NCI-H2107 (cell line): ENCODE measurements at places on chromosomes 5 and 9.

GRCh38 chr5:56692359-56693219, 122.8 kb upstream of the MAP3K1 start:
- DNase-seq, result no peak

GRCh38 chr5:172380987-172381643, 73.2 kb downstream of the SH3PXD2B start:
- DNase-seq, result peak; percentile 36

DNA sequence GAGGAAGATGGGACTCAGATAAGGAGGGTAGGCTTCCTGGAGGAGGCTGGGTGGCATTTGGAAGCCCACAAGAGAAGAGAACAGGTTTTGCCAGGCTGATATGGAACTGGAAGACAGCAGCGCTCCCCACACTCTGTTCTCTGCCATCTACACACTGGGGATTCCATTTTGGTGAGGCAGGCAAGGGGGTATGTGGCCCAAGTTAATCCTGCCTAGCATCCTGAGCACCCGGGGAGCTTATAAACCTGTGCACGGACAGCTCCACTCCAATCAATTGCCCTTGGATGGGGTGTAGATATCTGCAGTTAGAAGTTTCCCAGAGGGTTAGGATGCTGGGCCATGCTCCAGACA, 158.8 kb downstream of the MACROH2A1 start:
- no peak for DNase-seq

- no peak for DNase-seq
Measured at GRCh38 chr9:84499969-84500582, 159.5 kb upstream of the SLC28A3 start.

DNA sequence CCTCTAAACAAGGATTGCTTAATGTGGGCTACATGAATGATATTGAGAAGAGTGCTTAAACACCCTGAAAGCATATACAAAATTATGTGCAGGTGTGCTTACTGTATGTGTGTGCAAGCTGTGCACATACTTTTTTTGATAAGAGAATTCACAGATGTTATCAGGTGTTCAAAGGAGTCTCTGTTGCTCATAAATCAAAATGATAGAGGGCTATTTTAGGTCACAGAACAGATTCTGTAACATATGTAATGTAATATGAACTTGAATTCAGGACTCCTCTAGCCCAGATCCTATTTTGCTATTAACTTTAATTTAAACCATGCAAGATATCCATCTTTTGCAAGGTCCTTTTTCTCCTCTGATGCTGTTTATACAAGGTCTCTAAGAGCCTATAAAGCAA, 38.2 kb downstream of the CCDC192 start:
- no peak for DNase-seq

GRCh38 chr9:76932757-76933156, 26.8 kb upstream of the PRUNE2 start:
- DNase-seq, result no peak

- DNase-seq, result no peak
Measured at GRCh38 chr5:42666869-42667268, 89.7 kb upstream of the CCDC152 start.

DNA sequence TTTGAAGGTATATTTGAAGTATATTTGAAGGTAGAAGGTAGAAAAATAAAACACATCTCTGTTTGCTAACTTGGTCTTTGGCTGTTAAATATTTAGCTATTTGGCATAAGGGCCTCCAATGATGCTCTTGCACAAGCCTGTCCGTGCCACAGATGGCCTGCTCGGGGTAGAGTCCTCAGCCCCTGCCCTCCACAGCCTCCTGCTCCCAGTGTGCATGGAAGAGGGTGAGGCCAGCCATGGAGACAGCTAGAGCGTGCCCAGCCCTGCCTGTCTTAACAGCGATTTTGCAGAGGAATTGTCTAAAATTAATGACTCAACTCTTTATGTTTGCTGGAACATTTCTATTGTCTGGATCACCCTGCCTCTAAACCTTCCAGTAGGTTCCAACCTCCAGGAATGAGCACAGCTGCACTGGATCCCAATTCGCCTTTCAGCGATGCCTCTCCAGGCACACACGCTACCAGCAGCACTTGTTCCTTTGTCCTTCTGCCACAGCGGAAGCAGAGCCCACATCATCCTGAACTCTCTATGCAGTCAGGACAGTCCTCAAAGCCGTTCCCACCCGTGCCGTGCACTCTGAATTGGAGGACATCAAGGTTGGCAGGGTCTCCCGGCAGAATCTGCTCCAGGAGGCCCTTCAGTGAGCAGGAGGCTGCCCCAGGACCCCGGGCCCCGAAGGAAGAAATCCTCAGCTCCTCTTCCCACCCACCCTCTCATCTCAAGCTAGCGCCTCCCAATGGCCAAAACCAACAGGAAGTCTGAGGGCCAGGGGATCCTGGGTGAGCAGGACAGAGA, 254.0 kb upstream of the IRX1 start:
- DNase-seq, result no peak

DNA sequence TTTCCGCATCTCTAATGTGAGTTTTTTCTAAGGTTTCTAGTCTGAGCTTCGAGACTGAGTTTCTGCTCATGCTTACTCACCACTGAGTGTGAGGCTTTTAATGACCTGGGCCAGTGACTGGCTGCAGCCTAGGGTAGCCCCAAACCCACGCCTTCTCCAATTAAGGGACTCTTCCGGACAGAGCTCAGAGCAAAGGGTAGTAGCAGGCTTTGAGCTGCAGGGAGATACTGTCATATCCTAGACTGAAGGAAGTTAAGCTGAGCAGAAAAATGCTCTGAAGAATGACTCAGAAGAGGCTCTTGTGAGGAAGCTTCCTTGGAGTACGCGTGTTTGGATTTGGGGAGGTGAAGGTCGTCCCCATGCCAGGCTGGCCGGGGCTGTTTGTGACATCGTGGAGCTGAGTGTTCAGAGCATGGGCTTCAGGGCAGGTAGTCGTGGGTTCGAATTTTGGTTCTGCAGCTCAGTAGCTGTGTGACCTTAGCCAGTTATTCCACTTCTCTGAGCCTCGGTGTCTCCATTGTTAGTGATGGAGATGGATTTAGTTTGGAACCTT, 3.5 kb downstream of the USP20 start:
- DNase-seq, result no peak

DNA sequence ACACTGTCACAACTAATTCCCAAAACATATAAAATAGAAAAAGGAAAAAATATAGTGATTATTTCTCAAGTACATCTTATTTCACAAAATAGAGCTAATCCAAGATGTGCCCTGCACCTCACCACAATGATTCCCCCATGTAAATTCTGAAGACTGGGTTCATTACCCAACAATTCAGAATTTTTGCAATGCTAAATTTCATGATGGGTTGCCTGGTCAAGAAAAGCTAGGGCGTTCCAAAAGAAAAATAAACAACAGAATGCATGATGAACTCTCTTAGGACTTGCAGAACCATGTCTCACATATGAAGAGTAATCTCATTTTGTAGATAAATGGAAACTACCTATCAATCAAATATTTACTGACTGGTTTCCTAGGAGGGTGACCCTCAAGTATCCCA, 259.6 kb upstream of the NFIL3 start:
- DNase-seq, result no peak

DNA sequence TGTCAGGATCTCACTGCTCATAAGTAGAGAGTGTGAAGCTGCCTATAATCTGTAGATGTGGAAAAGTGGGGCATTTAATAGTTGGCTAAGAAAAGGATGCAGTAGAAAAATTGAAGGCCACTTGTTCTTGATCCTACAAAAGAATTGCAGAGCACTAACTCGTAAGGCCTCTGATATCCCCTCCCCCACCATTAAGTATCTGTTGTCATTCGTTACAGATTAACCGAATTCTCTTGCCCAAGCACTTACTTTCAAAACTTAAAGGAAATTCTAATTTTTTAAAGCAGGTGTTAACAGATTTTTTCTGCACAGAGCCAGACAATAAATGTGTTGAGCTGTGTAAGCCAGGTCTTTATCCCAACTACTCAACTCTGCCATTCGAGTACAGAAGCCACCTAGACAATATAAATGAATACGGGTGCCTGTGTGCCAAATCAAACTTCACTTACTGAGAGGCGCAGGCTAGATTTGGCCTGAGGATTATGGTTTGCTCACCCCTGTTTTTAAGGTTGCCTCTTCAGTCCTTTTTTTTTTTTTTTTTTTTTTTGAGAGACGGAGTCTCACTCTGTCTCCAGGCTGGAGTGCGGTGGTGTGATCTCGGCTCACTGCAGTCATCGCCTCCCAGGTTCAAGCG, 234.8 kb downstream of the RFK start:
- DNase-seq, result no peak

DNA sequence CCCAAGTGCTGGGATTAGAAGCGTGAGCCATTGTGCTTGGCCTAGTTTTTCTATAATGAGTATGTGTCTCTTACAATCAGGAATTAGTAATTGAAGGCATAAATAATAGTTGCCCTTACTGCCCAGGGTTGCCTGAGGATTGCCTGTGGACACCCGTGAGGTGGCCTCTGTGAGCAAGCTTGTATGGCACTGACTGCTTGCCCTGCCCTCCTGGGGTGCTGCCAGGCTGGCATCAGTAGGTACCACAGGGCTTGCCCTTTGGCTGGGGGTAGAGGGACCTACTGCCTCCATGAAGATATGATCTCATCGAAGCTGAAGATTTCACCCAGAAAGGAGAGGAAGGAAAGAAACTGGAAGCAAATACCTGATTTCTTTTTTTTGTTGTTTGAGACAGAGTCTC, 23.8 kb upstream of the PHF19 start:
- DNase-seq, result no peak

- DNase-seq, result no peak
Measured at GRCh38 chr5:77733130-77733529, 43.0 kb downstream of the TBCA start.

DNA sequence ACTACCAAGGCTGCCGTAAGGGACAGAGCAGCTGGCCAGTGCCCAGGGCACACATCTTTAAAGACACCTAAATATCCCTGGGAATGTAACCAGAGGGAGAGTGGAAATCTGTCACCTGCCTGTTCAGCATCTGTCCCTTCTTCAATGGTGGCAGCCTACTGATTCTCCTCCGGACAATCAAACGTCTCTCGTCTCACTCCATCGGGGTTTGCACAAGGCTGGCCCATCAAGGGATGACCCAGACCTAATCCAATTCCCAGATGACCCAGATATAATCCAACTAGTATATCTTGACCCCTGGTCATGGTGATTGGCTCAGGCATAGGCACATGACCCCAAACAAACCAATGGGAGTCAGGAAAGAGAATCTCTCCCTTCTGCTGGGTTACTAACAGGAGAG, 93.5 kb downstream of the HRH2 start:
- DNase-seq, result no peak

DNA sequence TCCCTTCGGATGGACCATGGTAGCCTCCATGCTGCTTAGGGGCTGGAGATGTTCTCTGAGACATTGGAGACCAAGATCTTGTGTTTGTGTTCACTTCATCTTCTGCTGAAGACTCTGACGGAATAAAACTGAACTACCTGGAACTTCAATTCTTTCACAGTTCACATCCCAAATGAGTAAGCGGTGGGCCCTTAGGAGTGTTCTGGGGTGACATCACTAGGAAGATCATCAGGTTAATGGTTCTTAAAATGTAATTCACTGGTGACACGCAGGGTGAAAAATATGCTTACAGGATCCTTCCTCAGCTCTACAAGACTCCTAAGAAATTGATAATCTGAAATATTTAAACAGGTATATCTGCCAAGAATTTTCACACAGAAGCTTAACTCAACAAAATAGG, 561.5 kb downstream of the SEMA5A start:
- DNase-seq, result no peak

GRCh38 chr5:124262991-124263571, 483.4 kb downstream of the ZNF608 start:
- no peak for DNase-seq

DNA sequence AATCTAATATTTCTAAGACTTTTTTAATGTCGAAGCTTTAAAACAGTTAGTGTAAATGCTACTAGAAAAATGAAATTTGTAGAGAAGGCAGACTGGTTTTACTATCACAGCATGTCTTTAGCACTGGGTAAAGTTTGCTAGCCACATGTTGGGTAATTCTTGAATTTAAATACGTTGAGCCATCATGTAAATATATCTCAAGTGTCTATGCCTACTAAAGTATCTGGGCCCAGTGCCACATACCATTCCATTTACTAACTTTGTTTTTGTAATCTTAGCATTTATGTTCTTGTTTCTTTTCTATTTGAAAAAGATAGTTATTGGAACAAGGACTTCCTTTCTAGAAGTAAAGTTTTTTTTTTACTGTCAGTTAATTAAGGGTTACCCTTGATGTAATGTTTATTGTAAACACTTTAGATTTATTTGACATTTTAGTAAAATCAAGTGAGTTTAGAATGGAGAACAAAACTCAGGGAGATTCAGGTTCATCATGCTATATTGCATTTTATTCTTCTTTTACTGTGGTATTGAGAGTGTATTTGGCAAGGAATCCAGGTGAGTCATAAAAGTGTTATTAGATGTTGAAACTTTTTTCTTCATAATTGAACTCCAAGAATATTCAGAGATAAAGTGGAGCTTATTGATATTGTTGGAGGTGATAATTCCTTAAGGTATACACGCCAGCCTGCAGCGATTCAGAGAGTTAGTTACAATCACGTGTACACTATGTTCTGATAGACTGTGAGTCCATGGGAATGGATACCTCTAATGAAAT, 182.4 kb downstream of the CCDC171 start:
- DNase-seq, result no peak

- DNase-seq, result no peak
Measured at GRCh38 chr5:4370218-4370617, 769.9 kb upstream of the ADAMTS16 start.

- DNase-seq, result no peak
Measured at GRCh38 chr9:72485821-72486593, 35.4 kb upstream of the TMC1 start.

DNA sequence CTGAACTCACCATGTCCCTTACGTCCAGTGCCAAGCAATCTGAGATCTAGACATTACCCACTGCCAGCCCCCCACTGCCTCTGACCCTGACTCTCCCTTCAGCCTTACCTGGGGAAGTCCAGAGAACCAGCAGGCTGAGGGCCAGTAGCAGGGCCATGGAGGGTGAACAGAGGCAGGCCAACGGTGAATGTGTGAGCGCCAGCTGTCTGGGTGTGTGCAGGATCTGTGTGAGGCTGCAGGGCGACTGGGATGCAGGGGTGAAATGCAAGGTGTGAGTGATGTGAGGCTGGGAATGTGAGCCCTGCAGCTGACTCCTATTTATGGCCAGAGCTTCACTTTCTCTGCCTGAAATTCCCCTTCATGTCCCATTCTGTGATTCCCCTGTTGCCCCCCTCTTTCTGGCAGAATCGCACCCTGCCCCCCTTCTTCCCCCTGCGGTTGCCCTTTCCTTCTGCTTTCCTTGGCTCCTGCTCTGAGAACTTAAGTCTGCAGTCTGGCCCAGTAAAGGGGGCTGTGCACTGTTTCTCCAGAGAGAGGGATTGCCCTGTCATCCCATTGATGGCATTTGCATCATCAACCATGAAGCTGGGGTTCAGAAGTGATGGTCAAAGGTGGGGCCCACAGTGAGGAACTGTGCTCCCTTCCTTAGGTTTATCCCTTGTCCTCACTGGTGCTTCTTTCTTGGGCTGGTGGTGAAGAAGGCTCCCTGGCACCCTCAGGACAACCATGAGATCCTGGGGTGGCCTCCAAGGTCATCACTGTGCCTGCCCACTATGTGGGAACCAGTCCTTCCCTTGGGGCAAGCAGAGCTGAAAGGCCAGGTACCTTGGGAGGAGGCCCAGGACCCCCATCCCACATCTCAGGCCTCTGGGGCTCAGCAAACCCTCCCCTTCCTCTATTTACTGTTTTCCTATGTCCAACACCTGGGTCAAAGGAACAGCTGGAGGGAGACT, at the start of gene CCL19:
TSS of gene CCL19 (minus strand) at position 294 of the 953 bp plus-strand sequence. CDS start at position 157, 137 bp downstream.
- DNase-seq, result no peak
